ENCODE measurements at places on chromosomes 2 and 18.
A peak's percentile ranks its signal among the peaks of the same experiment; 100 is the strongest.

GRCh38 chr2:65605058-65605742 lies 172.8 kb upstream of the SPRED2 start:
- DNase-seq = no peak

GRCh38 chr2:53182601-53183000 lies 585.0 kb upstream of the CHAC2 start:
- no peak for DNase-seq

GRCh38 chr2:167484875-167485274 lies 596.6 kb downstream of the XIRP2 start:
- DNase-seq = no peak

DNA sequence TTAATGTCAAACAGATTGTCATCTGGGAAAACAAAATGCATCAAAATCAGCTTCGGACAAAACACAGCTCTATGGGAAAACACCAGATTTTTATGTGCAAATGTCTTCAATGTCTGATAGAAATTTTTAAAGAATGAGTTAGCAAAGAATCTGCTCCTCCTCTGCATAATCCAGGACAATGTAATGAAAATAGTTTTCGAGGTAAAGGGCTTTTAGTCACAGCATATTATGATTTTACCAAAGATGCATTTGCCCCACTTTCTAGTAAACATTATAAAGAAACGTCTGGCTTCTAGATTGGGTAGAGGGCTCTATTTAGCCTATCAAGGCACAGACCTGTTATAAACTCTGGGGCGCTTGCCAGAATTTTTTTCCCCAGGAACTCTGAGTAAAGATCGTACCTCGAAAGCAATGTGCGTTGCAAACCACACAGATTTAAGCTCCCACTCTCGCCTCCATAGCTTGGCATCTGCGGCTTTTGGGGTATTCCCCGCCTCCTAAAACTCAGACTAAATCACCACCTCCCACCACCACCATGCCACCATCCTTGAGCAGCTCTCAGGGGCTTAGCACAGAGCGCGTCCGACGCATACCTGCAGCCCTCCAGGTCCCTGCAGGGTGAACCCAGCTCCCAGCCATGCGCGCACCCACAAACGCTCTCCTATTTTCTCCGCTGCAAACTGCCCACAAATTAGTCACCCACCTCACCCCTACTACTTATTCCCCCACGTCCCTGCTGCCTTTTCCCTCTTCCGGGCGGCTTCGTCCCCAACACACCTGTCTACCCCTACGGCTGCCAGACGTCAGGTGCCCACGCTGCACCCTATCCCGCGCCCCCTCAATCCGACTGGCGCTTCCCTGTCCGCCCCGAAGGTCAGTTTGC lies 829 bp downstream of the ACVR1C start:
- DNase-seq = peak; percentile 16

DNA sequence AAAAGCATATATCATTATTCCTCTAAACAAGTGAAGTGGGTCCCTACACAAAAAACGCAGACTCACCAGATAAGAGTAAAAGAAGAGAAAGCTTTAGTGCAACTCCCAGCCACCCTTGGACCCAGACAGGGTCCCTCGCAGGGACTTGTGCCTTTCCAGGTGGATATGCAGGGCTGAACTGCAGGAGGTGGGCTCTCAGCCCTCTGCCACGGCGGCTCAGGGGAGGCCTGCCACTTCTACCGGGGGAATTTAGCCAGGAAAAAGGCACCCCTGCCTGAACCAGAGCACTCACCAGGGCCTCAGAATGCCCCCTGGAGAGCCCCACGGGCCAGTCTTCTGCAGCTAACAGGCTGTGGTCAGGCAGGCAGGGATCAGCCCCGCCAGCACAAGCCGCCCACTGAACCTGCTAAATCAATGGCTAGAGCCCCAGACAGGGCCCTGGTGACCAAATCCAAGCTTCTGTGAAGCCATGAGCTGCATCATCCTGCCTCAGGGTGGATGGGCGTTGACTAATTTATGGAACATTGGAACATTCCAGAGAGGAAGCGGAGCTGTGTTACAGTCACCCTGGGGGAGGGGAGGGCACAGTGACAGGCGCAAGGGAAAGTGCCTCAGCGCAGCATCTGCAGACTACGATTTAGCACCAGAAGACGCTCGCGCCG lies 209.3 kb downstream of the EIPR1 start:
- DNase-seq = no peak

- DNase-seq = no peak
Measured at GRCh38 chr2:8357738-8358518, 323.9 kb upstream of the ID2 start.

- DNase-seq = no peak
Measured at GRCh38 chr2:238251331-238251730, 11.5 kb upstream of the HES6 start.

DNA sequence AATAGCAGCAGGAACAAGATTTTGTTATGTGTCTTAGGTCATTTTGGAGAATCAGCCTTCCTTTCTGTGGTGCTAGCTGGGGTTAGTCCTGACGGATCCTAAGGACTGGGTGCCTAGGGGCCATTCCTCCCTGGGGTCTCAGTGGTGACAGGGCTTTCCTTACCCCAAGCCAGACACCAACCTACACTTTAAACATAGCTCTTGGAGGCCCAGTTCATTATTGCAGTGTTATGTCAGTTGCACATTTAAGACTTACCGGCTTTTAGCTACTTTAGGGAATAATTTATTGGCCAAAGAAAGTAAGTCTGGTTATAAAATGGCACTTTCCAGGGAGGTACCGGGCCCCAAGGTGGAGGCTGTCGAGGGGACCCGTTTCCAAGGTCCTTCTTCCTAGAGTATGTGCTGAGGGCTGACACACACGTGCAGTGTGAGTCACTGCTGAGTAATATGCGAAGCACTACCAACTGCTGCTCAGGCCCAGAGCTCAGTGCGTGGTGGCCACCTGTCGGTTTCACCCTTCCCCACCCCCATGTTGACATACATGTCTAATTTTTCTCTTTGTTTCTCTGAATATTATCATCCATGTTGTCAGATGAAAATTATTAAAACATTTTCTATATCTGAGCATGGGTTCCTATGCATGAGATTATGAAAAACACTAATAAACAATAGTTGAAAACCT lies 37.0 kb upstream of the GRHL1 start:
- DNase-seq = peak; percentile 22

DNA sequence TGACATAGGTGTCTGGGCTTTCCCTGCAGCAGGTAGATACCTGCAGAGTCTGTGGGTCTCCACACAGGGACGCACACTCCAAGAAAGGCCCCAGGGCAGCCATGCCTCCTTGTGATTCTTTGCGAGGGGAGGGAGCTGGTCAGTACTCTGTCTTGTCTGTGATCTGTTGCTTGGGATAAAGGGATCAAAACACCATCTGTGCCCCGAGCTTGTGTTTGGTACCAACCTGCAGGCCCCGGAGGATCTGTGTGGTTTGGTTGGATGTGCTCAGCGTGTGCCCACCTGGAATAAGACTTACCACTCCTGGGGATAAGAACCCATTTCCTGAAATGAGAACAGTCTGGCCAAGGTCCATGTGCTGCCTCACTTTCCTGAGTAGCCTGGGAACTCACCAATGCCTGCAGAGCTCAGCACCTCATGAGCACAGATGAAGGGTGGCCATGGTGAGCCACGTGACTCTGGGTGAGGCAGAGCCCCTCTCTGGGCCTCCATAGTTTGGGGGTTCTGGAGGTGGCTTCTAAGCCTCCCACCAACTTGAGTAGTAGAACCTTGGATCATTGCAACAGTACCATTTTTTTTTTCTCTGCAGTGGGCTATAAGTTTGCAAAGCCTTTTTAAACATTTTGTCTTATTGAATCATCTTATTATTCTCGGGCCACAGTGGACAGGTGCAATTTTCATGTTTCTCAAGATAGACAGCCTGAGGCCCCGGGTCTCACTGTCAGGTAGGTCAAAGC lies 134.8 kb downstream of the DDX1 start:
- no peak for DNase-seq

DNA sequence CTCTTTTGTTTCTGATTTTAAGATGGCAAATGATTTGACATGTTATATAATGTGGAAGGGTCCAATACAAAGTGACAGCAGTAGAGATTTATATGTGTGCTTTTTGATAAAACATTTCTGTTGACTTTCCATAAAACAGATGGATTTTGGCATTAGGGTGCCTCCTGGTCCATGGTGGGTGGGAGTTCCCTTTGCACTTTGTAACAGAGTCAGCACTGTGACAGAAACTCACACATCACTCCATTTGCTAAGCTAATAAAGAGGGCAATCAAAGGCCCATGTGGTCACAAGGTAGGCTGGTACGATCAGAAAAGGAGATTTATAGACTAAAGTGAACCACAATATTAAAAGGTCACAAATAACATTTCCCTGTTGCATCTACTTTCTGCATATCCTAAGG lies 93.3 kb upstream of the NT5C1B start:
- DNase-seq = no peak

DNA sequence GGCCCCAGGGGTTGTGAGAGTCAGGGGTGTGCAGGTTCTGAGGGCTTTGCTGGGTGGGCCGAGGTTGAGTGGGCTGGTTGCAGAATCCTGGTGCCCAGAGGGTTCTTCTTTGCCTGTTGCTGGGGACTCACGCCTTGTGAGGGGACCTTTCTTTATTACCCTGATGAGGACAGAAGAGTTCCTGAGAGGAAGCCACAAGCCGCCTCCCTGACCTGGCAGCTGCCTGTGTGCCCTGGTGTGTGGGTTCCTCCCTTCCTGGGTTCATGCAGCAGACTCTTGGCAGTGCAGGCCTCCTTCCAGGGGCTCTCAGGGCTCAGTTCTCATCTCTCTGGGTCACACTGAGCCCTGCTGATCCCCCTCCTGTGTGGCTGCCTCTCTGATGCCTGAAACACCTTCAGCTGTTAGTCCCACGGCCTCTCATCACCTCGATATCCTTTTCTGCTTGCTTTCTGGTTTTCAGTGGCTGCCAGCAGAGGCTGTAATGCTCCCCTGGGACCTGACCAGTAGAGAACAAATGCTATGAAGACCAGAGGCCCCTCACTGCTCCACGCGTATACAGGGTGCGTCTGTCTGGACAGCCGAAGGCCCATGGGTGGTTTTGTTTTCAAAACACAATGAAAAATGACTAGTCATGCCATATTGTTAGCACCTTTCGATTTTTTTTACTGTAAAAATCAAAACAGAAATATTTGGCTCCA lies 191.3 kb downstream of the AGAP1 start:
- DNase-seq = no peak

DNA sequence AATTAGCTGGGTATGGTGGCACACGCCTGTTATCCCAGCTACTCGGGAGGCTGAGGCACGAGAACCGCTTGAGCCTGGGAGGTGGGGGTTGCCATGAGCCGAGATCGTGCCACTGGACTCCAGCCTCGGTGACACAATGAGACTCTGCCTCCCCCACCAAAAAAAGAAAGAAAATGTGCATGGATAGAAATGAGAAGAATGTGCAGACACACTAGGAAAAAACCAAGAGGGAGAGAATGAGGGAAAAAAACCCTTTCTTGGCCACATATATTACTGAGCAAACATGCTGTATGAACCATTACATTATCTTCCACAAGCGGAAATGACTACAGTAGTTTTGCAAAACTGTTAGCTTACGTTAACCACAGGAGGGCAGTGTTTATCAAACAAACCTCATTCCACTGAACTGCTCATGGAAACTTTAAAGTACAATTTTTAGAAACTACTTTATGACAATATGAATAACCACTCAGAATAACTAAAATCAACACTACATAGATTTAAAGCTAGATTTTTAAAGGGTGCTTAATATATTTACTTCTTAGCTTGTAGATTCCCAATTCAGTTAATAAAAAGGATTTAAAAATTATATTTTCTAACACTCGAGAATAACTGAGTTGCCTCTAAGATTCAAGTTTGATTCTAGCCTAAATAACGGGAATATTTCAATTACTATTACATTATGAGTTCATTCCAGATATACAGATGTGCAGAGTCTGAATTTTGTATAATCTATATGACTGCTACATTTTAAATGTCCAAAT lies 26.4 kb downstream of the ASXL2 start:
- no peak for DNase-seq

GRCh38 chr18:46283268-46283667 lies 179.1 kb downstream of the HAUS1 start:
- DNase-seq = no peak

DNA sequence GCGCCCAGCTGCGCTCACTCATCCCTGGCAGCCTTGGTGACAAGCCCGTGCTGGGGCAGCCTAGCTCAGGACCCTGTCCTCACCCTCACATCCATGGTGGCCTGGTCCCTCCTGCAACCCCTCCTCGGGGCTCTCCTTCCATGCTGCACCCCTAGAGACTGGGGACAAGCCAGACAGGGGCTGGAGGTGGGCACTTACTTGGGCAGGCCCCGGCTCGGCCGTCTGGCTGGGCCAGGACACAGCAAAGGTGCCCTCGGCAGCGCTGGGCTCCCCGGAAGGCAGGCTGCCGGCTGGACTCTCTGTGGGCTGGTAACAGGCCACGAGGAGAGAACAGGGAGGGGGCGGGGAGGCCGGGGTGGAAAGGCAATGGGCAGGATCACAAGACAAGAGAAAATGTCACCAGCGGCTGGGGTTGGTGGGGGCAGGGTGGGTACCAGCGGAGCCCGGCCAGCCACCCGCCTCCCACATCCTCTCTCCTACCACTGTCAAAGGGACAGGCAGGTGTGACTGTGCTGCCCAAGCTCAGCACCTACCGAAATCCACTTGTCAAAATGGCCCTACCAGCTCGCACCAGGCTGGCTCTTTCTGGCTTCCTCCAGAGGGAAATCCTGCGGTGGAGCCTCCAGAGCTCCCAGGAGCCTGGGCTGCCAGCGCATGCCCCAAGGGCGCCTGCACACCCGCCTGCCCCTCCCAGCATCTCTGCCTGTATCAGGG lies 54.7 kb downstream of the BIN1 start:
- DNase-seq = no peak

GRCh38 chr2:232604535-232604934 lies 28.9 kb upstream of the EFHD1 start:
- DNase-seq = no peak

DNA sequence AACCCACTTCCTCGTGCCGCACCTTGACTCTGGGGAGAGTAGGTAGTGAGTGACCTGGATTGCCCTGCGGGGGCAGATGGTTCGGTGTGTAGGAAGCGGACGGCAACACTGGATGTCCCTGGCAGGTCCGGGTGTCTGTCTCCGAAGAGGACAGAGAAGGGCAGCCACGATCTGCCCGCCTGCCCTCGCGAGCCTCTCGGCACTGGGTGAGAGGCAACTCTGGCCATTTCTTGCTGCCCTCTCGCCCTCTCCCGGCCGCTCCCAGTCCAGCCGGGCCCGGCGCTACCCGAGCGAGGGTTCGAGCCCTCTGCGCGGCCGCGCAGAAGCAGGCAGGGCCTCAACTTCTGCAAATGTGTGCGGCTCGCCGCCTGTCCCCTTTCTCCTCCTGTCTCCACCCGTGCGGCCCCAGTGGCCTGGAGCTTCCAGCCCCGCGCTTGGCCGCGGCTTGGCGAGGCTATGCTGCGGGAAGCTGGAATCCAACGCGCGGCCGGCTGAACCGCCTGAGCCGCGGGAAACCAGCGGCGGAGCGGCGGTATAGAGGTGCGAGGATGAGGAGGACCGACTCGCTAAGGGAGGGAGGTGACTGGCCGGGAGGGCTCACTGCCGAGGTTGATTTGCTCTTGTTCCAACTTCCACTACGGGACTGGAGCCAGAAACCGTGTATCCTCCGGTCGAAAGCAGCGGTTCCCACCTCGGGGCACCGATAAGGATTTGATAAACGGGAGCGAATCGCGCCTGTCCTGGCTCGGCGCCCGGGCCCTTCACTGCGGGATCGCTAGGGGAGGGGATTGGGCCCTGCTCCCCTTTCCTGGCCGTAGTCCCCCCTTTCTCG lies 1.5 kb downstream of the EPAS1 start:
- no peak for DNase-seq

GRCh38 chr2:192327576-192327975 lies 132.8 kb upstream of the TMEFF2 start:
- DNase-seq = no peak

GRCh38 chr2:32514946-32515345 lies 112.9 kb upstream of the TTC27 start:
- DNase-seq = no peak

- DNase-seq = no peak
Measured at GRCh38 chr2:69742322-69742952, 503 bp downstream of the ANXA4 start.
